ENCODE measurements at places on chromosomes 5 and 9.

- DNase-seq, result no peak
Measured at GRCh38 chr5:176181271-176181855, 56.9 kb upstream of the SIMC1 start.

DNA sequence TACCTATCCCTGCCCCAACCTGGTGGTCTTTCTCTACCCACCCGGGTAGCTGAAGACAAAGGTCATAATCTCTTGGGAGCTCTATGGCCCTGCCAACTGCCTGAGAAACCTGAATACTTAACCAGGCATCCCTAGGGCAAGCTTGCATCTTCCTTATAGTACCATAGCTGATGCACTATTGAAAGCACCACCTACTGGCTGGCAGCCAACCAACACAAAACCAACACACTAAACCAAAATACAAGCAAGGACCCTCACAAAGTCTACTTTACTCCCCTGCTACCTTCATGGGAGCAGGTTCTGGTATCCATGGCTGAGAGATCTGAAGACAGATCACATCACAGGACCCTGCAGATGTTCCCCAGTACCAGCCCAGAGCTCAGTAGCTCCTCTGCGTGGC is 171.8 kb upstream of the TAS2R1 start:
- no peak for DNase-seq

GRCh38 chr9:21988056-21988990 is 5.9 kb downstream of the CDKN2A start:
- no peak for DNase-seq

DNA sequence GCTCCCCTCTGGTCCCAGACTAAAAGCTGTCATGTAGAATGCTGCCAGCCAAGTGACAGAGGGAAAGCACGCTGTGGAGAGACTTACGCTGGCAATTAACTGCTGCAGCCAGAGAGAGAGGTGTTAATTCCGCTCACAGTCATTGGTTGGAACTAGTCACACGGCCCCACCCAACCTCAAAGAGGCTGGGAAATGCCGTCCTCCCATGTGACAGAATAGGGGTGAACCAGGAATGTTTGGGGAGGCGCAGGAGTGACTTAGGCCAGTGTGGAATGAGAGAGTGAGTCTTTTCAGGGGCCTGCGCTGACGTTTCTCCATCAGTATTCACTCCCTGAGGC is 87.6 kb downstream of the AMBP start:
- no peak for DNase-seq

DNA sequence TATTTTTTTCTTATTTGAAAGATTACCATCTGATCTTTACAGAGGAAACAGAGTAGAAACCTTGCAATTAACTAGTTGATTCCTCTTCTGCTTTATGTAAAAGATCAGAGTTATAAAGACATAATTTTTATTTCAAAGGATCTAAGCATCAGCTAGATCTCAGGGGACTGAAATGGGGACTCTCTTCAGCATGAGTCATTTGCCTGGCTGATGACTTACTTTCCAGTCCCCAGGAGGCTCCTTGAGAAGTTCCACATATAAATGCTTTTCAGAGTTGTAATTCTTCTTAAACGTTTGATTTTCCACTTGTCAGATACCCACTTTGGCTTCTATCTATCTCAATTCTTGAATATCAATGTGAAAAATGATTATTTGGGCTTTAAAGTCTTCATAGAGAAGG is 389.4 kb downstream of the RAB3C start:
- DNase-seq, result no peak

DNA sequence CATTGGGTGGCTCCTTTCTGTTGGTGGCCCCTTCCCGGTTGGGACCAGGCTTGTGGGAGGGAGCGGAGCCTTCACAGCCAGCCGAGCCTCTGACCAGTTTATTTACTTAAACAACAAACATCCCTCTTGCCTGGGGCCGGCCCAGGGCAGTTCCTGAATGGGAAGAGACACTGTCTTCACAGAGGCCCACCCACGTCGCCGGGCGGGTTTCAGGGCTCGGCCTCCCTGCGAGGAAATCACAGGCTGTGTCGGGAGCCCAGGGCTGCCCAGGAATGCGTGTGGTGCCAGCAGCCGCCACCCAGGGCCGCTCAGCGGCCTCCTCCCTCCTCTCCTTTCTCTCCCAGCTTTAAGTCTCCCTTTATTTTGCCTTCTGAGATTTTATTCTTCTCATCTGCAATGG is 132.5 kb downstream of the HSD17B3 start:
- peak; percentile 60 for DNase-seq
